Foreskin melanocyte (primary cell): ENCODE measurements at places on chromosomes 5 and 9.

DNA sequence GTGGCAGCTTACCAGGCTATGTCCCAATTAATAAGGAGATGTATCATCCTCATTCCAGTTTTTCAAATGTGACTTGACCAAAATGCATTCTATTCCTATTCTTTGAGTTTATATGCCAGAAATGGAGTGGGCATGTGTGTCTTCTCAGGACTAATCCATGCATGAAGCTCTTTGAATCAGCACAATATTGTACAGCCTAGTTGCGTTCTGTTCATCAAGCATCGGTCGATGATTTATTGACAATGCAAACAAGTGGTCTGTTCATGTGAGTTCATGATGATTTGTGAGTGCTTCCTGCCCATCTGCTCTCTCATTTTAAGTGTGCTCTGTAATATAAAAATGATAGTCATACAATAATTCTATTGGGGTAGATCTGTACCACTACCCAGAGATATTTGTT is 48.3 kb downstream of the PALM2AKAP2 start:
- DNase-seq: no peak

- peak; percentile 14 for DNase-seq
These were observed 122.8 kb upstream of the PUM3 start for GRCh38 chr9:2966565-2967300.

DNA sequence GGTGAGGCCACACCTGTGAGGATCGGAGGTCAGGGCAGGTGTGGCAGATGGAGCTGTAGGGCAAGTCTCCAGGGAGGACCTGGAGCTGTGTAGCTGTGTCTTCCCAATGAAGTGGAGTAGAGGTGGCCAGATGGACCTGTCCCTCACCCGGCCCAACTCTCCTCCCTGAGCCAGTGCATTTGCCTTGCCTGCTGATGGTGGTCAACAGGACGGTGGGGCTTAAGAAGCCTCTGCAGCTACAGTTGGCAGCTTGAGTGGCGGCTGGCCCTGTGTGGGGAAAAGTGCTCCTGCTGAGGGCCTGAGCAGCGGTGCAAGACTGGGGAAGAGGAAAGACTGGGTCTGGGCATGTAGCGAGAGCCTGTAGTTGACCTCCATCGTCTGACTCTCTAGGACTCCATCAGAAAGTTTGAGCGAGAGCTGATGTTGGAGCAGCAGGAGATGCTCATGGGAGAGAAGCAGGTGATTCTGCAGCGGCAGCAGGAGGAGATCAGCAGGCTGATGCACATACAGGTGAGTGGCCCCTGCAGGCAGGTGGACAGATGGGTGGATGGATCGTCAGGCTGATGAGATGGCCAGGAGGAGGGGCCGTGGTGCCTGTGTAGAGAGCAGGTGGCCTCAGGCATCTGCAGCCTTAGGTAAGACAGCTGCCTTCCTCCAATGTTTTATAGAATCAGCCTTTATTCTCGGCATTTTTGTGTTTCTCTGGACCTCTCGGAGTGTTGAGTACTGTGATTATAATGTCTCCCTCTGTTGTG is 24.9 kb downstream of the PITX1 start:
- no peak for DNase-seq

DNA sequence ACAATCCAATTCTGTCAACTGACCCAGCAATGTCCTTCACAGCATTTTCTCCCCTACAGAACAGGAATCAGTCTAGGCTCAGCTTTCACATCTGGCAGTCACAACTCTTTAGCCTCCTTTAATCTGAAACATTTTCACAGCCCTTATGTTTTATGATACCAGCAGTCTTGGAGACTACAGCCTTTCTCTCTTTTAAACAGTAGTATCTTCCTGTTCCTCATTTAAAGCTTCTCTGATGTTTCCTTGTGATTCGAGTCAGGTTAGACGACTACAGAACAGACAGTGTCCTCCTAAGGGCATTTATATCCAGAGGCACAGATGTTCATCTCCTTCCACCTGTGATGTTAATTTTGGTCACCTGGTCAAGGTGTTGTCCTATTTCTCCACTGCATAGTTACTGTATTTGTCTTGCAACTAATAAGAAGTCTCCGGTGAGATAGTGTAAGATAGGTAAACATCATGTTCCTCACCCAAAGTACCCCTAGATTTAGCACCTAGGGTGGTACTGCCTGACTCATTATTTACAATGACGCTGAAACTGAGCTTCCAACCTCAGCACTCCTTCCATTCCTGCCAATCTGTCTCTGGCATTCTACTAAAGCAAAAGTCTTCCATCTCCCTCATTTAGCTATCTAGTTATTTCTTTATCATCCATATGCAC is 20.7 kb downstream of the TTC39B start:
- no peak for DNase-seq

DNA sequence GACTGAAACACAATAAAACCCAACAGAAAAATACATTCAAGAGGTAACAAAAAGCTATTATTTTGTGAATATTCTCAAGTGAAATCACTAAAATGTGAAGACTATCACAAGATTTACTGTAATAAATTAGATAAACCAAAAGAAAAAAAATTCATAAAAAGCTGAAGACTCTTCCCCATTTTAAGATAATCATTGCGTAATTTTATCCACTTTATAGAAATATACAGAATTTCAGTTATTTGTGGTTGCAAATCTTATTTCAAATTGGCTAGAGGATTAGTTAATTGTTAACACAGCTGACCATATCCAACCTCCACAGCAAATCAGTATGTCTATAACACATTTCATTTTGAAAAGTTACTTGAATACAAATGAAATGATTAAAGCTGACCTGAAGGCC is 7.7 kb upstream of the TMEM267 start:
- DNase-seq: no peak
